Stimulated activated CD8-positive, alpha-beta memory T cell treated with anti-CD3 and anti-CD28 coated beads, Interleukin-15, amount 100 ng/mL, for 1 hour (primary cell): ENCODE measurements at places on chromosomes 6 and 20.

DNA sequence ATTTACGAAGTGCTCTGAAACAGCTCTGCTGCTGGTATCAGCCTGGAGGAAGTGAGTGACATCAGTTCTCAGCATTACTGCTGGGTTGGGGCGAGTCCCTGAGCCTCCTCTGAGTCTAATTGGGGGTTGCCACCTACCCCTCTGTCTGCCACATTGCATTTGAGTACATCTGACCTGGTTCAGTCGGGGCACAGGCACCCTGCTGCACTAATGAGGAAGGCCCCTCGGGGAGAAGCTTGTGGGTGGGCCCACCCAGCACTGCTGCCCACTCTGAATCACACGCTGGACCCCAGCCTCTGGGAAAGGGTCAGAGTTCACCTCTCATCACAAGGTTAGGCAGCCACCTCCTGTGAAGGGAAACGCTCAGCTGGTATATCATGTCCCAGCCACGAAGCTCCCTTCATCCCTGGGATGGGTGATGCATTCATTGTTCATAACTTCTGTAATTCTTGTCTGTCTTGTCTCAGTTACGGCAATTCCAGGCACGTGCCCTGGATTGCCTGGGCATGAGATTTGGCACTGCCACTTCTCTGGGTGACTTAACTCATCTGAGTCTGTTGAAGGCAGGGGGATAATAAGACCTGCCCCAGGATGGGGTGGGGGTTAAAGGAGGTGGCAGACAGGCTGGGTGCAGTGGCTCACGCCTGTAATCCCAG, 13.3 kb downstream of the DNMT3B start:
- DNase-seq, result no peak

GRCh38 chr20:16472045-16472872, 101.0 kb downstream of the KIF16B start:
- DNase-seq, result no peak

GRCh38 chr20:39563349-39563748, 601.2 kb downstream of the DHX35 start:
- no peak for DNase-seq

- DNase-seq, result no peak
Measured at GRCh38 chr6:27866357-27867050, 45.7 kb downstream of the OR2B2 start.

DNA sequence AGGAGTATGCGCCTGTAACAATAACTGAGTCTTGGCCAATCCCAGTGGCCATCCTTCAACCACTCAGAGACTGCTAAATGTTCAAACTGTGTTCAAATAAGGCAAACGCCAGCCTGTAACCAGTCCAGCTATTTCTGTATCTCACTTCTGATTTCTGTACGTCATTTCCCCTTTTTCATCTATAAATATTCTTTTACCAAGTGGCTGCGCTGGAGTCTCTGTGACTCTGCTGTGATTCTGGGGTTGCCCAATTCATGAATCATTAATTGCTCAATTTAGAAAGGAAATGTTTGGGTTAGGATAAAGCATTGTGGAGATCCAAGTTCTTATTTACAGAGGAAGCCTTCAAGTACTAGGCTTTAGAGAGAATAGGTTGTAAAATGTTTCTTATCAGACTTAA, 89.8 kb upstream of the UST start:
- no peak for DNase-seq

DNA sequence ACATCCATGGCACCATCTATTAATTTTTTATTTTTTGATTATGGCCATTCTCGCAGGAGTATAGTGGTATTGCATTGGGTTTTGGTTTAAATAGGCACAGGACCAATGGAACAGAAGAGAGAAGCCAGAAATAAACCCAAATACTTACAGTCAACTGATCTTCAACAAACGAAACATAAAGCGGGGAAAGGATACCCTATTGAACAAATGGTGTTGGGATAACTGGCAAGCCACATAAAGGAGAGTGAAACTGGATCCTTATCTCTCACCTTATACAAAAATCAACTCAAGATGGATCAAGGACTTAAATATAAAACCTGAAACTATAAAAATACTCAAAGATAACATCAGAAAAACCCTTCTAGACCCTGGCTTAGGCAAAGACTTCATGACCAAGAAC, 25.3 kb upstream of the RUNX2 start:
- no peak for DNase-seq

GRCh38 chr6:111804627-111805235, 68.5 kb downstream of the FYN start:
- peak; percentile 38 for DNase-seq

DNA sequence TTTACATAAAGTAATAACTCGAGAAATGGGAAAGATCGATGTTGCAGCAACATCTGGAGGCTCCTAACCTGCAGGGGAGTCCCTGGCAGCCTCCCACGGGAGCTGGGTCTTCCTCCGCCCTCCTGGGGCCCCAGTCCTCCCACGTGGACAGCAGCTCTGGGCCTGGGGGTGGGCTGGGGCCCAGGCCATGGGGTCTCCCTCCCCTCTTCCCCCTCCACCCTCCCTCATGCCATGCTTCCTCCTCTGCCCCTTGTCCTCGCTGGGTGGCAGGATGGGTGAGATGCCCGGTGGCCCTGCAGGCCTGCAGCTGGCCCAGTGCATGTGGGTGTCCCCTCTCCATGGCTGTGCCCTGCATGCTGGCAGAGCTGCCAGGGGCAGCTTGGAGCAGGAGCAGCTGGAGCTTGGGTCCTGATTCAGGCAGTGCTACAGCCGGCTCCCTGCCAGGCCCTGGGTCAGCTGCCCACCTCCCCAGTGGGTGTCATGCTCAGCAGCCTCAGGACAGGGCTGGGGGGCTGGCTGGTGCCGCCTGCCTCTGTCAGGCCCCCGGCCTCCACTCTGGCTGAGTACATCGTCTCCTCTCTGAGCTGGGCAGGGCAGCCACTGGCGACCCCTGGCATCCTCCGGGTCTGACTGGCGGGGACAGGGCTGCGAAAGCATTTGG, 48.9 kb upstream of the BHLHE23 start:
- no peak for DNase-seq

DNA sequence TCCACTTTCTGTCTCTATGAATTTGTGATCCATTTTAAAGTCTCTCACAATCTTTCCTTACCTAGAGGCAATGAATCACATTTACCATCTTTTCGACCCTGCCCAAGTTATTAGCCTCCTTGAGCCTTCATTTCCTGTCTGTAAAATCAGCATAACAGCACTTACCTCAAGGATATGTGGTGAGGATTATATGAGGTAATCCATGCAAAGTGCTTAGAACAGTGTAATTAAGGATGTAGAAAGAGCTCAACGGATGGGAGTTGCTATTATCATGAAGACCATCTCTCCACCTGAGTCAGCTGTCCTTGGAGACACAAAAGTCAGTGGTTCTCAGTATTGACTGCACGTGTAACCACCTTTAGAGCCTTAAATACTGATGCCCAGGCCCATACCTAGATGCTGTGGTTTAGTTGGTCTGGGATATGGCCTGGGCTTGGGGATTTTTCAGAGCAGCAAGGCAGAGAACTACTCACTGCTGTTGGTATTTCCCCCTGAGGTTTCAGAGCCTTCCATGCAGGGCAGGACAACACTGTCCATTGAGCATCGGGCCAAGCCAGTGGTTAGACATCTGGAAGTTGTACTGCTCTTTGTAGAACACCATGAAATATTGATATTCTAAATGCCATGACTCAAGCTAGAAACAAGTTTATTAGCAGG, 55.8 kb downstream of the LYRM2 start:
- DNase-seq, result no peak

- no peak for DNase-seq
Measured at GRCh38 chr6:145866456-145867396, 52.1 kb upstream of the FBXO30 start.
